ENCODE measurements at places on chromosomes 6 and 20.

GRCh38 chr20:8735674-8736073, 333.2 kb upstream of the PLCB4 start:
- no peak for DNase-seq

DNA sequence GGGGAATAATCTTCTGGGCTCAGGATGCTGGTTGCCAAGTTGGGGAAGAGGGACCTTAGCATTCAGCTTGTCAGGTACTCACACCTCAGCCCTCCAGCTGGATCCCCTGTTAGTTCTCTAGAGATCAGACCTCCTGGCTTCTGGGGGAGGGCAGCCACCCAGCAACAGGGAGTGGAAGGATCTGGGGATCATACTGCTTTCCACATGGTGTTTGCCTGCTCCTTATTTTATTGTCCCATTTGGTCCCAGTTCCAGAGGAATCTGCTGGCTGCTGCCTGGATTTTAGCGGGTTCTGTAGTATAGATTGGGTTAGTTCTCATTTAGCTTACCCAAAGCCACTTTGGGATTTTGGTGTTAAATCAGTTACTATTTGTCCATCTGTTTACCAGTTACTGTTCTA, 29.3 kb downstream of the KAT14 start:
- no peak for DNase-seq

DNA sequence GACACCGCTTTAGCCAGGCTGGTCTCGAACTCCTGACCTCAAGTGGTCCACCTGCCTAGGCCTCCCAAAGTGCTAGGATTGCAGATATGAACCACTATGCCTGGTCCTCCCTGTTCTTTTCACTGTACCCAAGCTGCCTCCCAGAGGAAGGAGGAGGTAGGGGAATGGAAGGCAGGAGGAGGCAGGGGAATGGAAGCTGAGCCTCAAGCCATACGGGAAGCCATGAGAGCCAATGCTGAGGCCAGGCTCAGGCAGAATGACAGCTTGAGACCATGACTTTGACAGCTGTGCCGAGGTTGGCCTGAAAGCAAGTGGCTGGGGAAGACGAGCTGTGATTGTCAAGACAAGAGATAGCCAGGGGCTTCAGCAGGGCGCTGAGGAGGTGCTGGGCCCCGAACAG, 13.6 kb upstream of the ZNF335 start:
- no peak for DNase-seq

GRCh38 chr6:109236115-109237076, 141.1 kb downstream of the CEP57L1 start:
- DNase-seq, result no peak

DNA sequence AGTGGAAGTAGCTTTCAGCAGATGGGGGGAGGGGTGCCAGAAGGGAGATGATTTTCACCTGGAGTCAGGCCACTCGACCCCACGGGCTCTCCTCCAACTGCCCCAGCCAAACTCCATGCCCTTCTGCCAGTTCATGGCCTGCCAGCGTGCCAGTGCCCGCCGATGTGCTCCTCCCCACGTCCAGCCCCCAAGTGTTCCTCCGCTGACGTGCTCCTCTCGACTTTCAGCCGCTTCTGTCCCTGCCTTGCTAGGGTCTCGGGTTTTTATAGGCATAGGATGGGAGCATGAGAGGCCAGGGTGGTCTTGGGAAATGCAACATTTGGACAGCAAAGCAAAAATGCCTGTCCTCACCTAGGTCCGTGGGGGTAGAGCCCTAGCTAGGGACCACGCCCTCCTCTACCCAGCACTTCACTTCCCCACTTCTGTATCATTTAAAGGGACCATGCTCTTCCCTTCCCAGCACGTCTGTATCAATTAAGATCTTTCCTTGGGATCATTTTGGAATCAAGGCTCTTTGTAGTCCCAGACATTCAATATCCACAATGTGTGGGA, 54.4 kb downstream of the PRND start:
- DNase-seq, result no peak

- DNase-seq, result no peak
These were observed 885 bp upstream of the GZF1 start for GRCh38 chr20:23361119-23361475.

- DNase-seq, result no peak
These were observed 2.0 kb downstream of the BACH2 start for GRCh38 chr6:90294614-90294988.

- DNase-seq, result no peak
These were observed 24.6 kb downstream of the DLL1 start for GRCh38 chr6:170266061-170266825.
